ENCODE measurements at places on chromosomes 2 and 18.

DNA sequence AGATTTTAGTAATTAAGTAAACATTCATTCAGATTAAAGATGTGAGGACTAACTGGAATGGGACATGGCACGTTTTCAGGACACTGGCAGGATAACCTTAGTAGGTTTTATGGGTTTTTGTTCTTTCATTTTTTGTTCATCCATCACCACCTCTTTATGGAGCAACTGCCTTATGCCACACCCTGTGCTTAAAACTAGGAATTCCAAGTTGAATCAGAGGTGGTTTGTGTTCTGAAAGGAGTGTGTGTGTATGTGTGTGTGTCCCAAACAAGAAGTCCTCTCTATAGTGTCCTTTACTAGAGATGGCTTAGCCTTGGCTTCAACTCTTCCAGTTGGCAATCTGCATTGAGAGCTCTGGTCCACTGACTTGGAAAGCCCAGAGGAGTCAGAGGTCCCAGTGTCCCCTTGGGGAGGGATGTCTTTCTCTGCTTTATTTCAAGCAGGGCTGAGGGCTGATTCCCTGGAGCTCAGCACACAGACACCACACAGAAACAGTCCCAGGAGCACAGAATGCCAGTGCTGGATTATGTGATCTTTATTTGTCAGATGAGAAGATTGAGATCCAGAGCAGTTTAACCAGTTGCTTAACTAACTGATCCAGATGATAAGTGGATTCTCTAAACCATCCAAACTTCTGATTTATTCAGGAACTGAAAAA, 25.2 kb downstream of the RHOB start:
- DNase-seq: no peak

DNA sequence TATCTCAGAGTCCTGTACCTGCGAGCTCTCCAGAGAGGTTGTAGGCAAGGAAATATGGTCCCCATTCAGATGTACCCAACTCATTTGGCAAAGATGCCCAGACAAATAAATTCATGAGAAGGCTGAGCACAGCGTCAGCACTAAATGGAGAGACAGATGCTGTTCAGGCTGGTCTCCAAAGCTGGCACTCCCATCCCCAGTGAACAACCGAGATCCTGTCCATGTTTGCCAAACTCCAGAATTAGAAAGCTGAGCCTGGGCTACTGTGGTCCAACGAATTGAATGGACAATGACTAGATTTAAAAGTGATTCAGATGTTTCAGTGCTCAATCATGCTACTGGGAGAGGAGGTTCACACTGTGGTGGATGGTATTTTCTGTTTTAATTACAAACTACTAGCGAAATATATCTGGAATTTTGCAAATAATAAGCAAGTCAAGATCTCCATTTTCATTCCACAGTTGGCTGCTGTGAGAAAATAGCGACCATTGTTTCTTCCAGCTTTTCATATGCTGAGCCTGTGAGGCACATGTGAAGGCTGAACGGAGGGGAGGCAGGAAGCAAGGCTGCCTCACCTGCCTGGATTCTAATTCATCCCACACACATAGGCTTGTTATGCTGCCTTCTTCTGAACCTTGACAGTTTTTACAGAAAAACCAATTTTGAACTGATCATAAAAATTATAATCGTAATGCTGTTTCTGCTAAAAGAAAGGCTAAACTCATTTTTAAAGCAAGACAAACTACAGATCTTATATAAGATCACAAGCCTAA, 22.6 kb upstream of the DAPL1 start:
- DNase-seq: no peak

DNA sequence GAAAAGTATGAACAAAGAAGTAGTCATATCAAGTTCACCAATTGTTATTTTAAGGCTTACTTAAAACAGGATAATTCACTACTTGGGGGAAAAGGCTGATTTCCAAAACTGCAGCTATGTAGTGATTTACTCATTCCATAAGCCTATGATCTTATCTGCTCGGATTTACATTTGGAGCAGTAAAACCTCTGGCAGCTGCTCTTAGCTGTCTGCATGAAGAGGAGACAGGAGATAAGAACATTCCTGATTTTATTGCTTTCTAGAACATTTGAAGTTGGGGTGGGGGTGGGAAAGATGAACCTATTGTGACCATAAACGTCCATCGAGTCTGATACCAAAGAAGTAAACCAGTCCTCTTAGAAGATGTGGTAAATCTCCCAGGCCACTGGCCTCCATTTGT, 120.9 kb downstream of the MMADHC start:
- no peak for DNase-seq

DNA sequence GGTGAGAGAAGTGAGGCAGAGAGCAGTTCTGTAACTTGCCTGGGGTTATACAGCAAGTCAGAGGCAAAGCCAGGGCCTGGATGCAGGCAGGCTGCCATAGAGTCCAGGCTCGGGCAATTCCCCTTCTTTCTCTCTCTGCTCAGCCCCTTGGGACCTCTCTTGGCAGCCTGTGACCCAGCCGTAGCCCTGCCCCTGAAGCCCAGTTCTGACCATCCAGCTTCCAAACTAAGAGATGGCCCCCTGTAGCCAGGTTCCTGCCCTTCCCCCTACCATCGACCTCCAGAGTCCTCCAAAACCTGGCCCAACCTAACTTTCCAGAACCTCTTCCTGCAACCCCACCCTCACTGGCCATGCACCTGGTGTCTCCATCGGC, 201.2 kb downstream of the CTIF start:
- no peak for DNase-seq

DNA sequence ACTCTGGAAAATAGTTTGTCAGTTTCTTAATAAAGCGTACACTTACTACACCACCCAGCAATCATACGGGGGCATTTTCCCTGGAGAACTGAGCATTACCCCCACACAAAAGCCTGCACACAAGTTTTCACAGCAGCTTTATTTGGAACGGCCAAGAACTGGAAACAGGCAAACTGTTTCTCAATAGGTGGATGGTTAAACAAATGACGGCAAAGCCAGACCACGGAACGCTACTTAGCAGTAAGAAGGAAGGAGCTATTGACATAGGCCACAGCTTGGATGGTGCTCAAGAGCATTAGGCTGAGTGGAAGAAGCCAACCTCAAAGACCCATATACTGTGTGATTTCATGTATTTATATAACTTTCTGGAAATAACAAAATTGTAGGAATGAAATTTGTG, 9.0 kb downstream of the MALL start:
- DNase-seq: no peak
